ENCODE measurements at places on chromosomes 7 and 10. TPM values are rescaled to one million over a fixed set of nuclear protein-coding genes. Genes with fewer than 3 reads are reported as not detected.

DNA sequence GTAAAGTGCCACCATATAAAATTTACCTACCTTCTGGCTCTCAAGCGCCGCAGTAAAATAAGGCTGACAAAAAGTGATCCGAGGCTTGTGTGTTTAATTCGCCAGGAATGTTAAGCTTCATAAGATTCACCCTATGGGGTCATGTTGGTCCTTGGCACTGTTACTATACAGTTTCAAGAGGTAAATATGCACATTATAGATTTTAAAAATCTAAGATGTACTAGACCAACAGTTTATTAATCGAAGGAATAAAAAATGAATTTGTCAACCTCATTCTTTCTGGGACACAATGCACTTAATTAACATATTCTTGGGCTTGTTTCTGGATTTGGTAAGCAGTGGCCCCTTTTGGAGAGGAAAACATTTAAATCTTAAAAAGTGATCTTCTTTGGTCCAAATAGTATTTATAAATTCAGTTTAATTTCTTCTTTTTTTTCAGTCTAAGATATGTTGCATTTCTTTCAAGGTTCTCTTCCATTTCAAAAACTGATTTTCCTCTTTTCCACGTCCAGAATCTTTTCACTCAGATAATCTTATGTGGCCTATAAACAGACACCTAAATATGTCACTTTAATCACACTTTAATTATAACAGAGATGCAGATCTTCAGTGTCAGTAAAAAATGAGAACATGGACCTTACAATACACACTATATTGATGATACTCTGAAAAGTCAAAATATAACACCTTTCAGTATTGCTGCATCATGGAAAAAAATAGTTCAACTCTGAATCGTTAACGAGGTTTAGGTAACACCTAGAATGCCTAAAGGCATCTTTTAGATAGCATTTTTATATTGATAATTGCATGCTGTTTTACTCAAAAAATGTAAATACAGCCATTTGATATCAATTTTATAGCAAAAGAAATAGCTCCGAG lies 3.8 kb upstream of the SKIDA1 start:
- DNase-seq, result peak; percentile 60

DNA sequence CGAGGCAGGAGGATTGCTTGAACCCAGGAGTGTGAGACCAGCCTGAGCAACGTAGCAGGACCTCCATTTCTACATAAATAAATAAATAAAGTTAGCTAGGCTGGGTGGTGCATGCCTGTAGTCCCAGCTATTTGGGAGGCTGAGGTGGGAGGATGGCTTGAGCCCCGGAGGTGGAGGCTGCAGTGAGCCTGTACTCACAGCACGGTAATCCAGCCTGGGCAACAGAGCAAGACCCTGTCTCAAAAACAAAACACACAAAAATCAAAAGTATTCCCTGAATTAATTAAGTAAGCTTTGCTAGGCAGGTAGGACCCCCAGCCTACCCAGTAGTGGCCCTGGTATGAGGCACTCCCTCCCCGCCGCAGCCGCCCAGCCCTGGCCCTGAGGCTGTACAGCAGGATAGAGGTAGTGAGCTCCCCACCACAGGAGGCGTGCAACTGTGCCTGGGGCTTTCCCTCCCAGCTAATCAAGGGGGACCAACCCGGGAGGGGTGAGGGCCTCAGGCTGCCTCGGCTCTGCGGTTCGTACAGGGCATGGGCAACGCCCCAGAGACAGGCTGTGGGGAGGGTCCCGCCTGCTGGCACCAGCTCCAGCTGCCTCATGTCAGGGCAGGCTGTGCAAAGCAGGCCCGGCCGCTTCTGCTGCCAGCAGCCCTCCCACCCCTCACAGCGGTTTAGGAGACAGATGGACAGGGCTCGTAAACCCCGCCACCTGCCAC lies 1.0 kb upstream of the CYP2W1 start:
- no peak for DNase-seq

DNA sequence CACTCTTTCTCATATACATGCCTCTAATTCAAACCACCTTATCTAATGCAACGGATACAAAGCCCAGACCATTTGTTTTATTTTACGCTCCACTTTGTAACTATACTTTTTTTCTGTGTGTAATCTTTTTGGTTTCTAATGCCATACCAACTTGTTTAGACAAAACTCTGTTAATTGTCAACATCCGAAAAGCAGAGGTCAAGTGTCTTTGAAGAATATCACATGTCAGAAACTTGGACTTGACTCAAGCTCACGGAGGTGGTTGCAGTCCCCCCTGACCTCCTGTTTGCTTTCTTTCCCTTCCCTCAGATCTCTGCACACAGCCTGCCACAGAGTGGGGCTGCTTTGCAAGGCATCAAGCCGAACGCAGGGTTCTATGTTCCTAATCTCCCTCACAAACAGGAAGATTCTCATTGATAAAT lies 698.9 kb downstream of the PARD3 start:
- DNase-seq, result no peak

GRCh38 chr10:101776161-101776817 lies 375 bp upstream of the FGF8 start:
- no peak for DNase-seq

- DNase-seq, result no peak
These were observed 96.0 kb upstream of the PRPS1L1 start for GRCh38 chr7:18123508-18124239.

GRCh38 chr7:41808541-41808940 lies 105.7 kb upstream of the INHBA start:
- no peak for DNase-seq

DNA sequence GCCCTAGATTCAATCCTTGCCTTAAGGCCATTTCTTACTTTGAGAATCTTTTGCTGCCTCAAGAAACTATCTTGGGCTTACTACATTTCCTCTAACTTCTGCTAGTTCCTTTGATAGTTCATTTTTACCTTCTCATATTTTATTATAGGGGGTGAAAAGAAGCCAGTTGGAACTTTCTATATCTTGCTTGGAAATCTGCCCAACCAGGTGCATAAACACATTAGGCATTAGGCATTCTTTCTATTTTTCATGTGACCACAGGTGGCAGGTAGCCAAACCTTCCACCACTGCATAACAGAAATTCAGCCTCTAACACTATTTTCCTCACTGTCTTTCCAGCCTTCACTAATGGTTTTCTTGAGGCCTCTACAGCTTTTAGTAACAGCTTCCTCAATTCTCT lies 300.0 kb upstream of the SP8 start:
- DNase-seq, result peak; percentile 82

GRCh38 chr10:77562742-77563141 lies 74.9 kb downstream of the KCNMA1 start:
- no peak for DNase-seq

DNA sequence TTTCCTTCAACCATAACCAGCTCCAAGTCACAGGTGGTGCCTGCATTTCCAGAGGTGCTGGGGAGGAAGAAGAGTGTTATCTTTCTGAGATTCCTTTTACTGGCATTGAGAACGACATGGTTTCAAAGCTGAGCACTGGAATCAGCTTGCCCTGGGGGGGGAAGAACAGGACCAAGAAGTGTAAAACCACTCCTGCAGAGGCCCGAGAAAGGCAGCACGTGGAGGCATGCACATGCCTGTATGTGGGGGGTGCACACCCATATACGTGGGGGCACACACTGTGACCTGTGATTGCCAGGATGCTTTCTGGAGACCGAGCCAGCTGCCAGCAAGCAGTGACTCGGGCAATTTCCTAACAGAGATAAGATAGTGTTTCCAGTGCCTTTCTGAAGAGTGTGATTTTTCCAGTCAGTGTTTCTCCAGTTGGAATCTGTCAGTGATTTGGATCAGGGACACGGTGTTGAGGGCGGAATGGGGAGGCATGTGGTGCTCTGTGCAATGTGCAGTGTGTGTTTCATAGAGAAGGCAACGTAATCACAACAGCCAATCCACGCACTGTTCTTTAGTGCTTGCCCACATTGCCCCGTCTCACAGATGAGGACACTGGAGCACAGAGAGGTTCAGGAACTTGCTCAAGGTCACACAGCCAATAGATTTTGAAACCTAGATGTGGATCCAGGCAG lies 4.2 kb downstream of the LRRC27 start:
- no peak for DNase-seq

DNA sequence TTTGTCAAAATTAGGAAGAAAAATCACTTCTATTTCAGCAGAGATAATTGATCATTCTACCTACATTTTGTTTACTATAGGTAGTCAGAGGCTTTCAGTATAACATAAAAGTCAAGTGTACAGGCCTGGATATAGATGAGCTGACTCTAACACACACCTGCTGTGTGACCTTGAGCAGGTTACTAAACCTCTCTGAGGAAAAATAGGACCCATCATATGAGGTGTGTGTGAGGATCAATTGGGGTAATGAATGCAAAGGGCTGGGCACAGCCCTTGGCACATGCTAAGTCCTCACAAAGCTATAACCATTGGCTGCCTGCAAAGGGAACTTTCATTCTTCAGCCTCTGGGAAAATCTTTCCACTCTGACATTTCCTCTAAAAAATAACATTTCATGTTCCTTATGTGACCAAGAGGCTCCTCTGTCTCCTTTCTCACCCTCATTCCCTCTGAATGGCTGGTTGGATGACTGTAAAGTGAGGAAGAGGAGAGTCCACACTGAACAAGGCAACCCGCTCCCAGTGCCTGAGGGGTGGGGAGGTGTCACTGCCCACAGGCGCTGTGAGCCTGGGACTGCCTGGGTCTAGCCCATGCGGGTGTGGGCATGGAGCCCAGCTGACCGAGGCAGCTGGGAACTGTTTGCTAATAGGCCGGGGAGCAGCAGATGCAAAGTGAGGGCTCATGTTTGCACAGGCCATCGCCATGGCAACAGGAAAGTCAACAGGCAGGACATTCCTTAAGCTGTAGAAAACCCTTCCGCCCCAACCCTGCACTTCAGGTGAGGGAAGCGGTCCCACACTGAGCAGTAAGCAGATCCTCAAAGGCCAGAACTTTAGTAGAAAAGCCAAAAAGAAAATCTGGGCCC lies 36.8 kb downstream of the MYOF start:
- peak; percentile 99 for DNase-seq

- DNase-seq, result peak; percentile 72
These were observed 305.9 kb upstream of the RNF32 start for GRCh38 chr7:156334636-156335035.

- DNase-seq, result no peak
These were observed 428.6 kb downstream of the DPP6 start for GRCh38 chr7:154480817-154481216.

GRCh38 chr7:149184274-149184673 lies 11.1 kb upstream of the ZNF282 start:
- DNase-seq, result no peak

DNA sequence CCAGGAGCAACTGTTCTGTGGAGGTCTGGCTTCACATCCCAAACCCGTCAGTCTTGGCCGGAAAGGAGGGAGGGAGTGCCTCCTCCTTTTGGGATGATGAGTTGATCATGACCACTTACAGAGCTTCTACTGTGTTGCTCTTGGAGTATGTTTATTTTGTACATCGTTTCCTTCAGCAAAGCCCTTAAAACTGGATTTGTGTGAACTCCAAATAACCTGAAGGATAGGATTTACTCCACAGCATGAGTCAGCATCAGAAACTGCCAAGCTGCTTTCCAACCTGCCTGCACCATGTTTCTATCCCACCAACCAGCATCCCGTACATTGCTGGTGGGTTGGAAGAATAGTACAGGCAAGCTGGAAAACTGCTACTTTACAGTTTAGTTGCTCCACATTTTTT lies 3.5 kb downstream of the CCDC201 start:
- DNase-seq, result no peak

DNA sequence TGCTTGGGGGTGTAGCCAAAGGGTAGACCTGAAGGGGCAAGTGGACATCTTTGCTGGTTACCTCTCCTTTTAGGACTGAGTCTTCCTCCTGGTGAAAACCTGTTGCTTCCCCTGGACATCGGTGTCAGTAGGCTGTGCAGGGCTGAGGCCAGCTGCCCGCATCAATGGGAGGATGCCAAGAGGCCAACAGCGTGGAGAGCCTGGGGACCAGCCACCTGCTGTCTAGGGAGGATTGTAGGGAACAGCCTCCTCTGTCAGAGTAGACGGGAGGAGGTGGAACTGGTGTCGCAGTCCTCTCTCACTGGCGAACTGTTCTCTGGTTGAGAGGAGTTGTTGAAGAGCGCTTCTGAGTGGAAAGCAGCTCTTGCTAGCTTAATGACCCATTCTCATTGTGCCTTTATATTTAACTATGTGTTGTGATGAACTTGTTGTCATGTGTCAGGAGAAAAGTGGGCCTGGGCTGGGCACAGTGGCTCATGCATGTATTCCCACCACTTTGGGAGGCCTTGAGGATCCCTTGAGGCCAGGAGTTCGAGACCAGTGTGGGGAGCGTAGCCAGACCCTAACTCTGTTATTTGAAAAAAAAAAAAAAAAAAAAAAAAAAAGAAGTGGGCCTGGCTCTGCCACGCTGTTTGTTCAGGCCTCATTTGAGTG lies 1.8 kb downstream of the SUFU start:
- DNase-seq, result no peak

GRCh38 chr10:38094158-38094926 lies at the start of gene ZNF37A:
Gene ZNF37A, plus strand, starts transcription at chr10:38094337. Its CDS starts 2,281 bp downstream, at chr10:38096618.
- peak; percentile 98 for DNase-seq

The SPAM1 gene
- not detected for total RNA-seq

The MPLKIP gene
- total RNA-seq, result 31.3 TPM

The NHLRC2 gene
- total RNA-seq, result 40.3 TPM

The FAM25C gene
- not detected for total RNA-seq

The GPR26 gene
- total RNA-seq, result not detected

The ICA1 gene
- 26.3 TPM for total RNA-seq

The SLC39A12 gene
- not detected for total RNA-seq

The TRIM24 gene
- 11.9 TPM for total RNA-seq

Measured in MCF 10A (cell line).